CD4-positive, alpha-beta T cell treated with Interleukin-2 at 100 ng/mL for 4 hours (primary cell): ENCODE measurements at places on chromosomes 12 and 14.

- no peak for DNase-seq
Observed at GRCh38 chr12:122738571-122738970, 7.9 kb upstream of the HCAR1 start.

DNA sequence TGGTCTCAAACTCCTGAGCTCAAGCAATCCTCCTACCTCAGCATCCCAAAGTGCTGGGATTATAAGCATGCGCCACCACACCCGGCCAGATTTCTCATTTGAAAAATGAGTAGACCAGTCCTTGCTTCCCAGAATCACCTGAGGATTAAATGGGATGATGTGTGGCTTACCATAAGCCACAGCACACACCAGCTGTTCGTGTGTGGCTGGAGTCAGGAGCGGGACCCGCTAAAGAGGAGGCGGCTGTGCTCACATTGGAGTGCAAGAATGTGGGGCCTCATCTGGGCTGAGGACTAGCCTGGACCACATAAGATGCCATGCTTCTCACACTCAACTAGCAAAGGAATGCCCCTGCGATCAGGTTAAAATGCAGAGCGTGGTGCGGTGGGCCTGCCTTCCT lies 6.7 kb upstream of the ALDH2 start:
- no peak for DNase-seq

DNA sequence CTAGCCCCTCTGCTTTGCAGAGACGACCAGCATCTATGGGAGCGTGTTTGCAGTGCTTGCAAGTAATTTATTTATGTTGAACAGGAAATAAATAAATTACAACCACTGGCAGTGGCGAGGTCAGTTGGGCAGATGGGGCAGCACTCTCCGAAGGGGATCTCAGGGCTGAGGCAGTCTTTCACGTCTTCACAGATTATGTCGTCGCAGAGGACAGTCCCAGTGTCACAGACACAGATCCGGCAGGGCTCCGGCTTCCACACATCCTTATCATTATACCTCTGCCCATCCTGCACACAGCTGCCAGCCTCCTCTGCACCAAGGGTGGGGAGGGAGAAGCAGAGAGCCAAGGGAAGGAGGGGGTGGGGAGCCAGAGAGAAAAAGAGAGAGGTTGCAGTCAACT lies 4.5 kb downstream of the COL2A1 start:
- DNase-seq: no peak

- DNase-seq: peak; percentile 5
Observed at GRCh38 chr12:66901138-66901932, 222.5 kb upstream of the GRIP1 start.

DNA sequence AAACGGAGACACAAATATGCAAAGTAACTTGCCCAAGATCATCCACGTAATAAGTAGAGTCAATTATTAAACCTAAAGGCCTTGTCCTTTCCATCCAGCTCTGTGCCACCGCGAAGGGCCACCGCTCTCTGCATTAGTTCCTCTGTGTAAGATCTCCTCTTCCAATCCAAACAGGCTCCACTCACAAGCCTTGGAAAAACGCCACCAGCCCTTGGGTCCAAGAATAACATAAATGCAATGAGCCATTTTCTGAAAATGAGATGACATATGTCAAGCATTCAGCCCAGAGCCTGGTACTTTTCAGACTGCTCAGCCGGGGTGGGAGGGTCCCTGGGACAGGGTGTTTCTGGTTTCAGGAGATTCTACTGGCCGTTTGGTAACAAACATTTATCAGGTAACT lies 30.0 kb downstream of the DGLUCY start:
- no peak for DNase-seq

DNA sequence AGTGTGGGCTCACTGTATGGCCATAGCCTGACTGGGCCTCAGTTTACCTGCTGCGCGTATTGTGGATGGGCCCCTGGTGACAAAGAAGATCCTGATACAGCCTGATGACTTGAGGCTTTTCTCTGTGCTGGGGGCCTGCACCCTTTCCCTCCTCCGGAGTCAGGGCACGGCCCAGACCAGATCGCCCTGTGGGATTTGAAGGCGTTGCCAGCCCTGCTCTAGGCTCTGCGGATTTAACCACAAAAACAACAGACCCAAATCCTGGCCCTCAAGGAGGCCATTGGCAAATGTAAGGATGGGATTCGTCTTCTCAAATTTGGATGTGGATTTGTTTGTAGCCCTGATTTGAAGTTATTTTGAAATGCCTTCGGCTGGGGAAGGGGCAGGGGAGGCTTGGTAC lies 195.8 kb downstream of the TSPAN9 start:
- no peak for DNase-seq

GRCh38 chr14:52879958-52880357 lies 70.9 kb downstream of the FERMT2 start:
- DNase-seq: no peak

GRCh38 chr12:116508145-116509121 lies 50.7 kb upstream of the MAP1LC3B2 start:
- no peak for DNase-seq

- no peak for DNase-seq
Observed at GRCh38 chr12:47783821-47784819, 11.1 kb downstream of the SLC48A1 start.

DNA sequence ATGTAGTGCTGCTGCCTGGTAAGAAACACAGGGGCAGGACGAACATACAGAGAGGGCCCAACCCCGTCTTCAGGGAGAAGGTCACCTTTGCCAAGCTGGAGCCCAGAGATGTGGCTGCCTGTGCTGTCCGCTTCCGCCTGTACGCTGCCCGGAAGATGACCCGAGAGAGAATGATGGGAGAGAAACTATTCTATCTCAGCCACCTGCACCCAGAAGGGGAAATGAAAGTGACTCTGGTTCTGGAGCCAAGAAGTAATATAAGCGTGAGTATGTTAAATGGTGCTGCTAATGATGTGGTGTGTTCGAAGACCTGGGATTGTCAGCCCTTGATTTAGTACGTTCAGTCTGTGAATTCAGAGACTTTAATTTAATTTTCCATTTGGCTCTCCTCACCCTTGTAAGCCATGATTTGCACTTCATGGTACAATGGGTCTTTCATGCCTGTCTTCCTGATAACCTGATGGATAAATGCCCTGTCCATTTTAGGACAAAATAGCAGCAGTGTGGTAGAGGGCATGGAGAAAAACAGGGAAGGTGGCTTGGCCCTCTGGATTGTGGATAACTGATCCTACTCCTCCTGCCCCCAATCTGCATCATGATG lies 318.9 kb downstream of the SNAPC1 start:
- no peak for DNase-seq

DNA sequence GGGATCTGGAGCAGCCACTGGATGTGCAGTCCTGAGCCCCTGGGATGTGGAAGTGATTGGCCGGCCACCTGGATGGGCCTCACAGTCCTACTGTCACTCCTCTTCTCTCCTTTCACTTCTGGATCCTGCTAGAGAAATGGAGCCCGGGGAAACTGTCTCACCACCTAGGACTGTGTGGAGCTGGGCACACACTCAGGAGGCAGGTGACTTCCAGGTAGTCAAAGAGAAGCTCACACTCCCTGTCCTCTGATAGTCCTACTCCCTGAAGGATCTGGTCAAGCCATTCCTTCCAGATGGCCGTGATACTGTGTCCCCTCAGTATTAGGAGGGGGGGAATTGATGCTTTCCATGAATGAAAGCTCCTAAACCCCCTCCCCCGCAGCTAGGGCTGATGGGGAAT lies 201.1 kb downstream of the ZFP36L1 start:
- DNase-seq: no peak

DNA sequence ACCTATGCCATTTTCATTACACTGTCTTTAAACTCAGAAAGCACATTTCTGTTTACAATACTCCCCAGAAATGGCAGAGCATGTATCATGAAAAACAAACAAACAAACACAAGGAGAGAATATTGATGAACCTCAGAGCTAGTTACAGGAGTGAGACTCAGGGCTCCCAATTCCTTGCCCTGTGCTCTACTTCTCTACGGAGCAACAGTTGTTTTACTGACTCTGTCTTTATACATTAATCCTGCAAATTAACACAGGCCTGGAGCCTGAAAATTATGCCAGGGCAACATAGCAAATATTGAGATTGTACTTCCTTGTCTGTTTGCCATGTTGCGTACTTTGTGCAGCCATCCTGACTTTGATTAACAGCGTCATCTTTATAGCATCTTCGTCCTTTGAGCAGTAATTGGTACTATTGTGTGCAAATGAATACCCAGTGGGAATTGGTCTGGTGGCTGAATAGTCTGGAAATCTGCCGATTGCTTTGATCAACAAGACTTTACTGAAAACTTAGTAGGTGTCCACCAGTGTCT lies 15.2 kb upstream of the AKAP6 start:
- no peak for DNase-seq

DNA sequence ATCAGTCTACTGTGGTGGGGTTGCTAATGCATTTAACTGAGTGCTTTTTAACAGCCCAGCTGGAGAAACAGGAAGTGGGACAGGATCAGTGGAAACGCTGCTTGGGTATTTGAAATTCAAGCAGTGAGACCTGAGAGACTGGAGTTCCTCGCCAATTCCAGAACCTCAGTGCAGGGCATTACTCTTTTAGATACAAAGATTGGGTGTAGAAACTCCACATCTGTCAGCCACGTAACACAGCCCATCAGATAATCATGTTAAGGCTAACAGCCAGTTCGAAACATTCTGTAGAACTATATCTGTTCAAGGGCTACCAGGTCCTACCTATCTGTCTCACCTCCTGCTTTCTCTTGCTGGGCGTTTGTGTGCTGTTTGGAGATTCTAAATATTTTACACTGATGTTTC lies 45.5 kb downstream of the RAD52 start:
- DNase-seq: no peak

DNA sequence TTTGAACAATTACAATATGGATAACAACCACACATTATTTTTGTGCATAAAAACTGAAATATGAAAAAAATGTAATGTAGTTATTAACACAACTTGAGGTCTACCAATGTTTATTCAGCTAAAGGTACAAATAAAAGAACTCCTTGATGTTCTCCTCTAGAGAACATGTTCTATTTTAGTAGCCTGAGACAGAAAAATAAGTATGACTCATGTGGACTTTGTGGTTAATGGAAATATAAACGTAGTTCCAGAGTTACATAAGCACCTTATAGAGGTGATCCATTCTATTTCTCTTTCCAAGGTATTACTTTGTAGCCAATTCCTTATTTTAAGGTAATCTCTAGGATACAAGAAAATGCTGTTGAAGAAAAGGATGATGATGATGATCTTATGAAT lies 25.7 kb downstream of the ALKBH1 start:
- DNase-seq: no peak
